Stimulated activated CD4-positive, alpha-beta T cell treated with anti-CD3 and anti-CD28 coated beads, TNF-alpha, amount 100 ng/mL, for 1 hour (primary cell): ENCODE measurements at places on chromosomes 3 and 15.

GRCh38 chr3:17151598-17152373 lies 267.0 kb downstream of the PLCL2 start:
- peak; percentile 41 for DNase-seq

GRCh38 chr15:22973286-22973685 lies 6.9 kb downstream of the CYFIP1 start:
- no peak for DNase-seq

DNA sequence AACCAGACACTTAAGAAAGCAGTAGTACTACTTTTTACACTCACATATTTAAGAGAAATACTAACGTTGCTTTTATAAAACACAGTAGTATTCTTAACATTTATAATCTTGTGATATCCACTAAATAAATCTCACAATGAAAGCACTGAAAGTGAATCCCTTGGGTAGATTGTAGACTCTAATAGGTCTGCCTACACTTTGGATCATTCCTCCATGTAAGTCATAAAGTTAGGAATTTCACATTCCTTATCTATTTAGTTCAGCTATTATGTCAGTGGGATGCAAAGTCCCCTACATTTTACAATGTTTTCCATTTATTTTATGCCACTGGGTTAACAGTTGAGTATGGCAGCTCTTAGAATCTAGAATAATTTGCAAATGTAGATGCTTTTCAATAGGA lies 330.7 kb downstream of the LSAMP start:
- no peak for DNase-seq

GRCh38 chr3:126342991-126343648 lies 14.1 kb downstream of the KLF15 start:
- no peak for DNase-seq

- DNase-seq = no peak
Measured at GRCh38 chr15:92809880-92810361, 90.2 kb upstream of the CHD2 start.

- no peak for DNase-seq
Measured at GRCh38 chr15:58454950-58455401, 23.2 kb downstream of the LIPC start.

GRCh38 chr3:142542054-142542453 lies 36.5 kb downstream of the ATR start:
- DNase-seq = no peak

DNA sequence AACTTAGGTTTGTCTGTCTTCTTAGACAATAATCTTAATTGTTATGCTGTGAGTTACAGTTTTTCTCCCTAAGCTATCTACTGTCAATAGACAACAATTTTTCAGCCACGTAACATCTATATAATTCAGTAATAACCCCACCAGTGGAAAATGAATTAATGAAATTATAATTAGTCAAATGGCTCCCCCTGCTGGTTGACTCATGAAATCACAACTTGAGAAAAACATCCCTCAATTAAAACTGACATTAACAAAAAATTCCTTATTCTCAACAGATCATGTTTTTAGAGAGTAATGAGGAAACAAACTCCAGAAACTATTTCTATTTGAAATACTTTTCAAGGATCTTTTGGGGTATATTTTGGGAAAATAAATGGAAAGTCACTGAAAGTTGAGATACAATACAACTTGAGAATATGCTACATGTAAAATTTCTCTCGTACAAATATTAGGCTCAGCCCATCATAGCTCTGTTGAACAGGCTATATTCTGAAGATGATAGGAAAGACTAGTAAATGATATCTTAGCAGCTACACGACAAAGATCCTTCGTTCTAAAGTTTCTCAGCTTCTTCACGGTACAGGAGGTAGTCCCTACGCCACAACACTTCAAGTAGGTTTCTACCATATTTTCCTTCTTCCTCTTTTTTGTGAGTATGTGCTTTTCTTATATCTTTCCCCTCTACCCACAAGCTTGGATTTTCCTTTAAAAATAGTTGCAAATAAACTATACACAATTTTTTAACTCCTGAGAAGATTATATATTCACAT lies 20.7 kb downstream of the PPP1R2 start:
- DNase-seq = no peak

GRCh38 chr3:10729439-10729838 lies 86.6 kb upstream of the SLC6A11 start:
- no peak for DNase-seq

DNA sequence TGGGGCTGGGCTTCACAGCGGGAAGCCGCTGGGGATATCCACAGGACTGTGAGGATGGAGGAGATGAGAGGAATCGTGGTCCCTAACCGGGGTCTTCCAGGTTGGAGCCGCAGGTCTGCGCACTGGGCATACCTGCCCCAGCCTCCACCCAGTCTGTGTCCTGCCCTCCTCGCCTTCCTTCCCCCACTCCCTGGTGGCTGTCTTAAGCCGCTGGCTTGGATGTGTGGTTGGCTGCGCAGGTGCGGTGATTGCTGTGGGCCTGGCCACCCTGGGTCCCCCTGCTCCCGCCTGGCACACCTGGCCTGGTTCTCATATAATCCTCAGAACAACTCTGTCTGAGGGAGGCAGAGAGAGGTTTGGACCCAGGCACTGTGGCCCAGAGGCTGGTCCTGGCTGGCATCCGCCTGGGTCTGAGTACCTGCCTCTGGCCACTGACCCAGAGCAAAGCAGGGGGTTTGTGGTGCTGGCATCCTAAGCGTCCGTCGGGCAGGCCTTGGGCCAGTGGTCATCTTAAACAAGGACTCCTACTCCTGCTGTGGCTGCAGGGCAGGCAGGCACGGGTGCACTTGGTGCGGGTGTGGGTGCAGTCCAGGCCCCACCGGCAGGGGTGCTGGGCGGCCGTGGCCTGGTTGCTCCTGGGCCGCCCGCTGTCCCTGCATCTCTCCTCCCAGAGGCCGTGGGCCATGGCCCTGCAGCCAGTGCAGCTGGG lies 18.7 kb downstream of the PLXNA1 start:
- DNase-seq = no peak

DNA sequence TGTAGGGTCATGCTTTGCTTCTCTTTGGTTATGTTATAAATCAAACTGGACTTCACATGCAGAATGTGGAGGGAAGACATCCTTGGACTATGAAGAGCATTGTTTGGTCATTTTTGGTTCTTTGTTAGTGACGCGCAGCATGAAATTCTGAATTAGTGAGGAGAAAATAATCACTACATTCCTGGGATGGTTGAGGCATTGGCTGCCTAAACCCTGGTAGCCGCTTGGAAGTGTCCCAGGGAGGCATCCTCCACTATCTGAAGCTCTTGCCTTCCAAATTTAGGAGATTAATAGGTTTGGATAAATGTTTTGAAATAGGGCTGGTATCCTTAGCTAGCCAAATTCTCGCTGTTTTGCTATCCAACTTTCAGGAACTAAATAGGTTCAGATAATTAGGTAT lies 96.2 kb downstream of the CLSTN2 start:
- DNase-seq = no peak

GRCh38 chr3:143147707-143148106 lies 28.1 kb downstream of the CHST2 start:
- no peak for DNase-seq

DNA sequence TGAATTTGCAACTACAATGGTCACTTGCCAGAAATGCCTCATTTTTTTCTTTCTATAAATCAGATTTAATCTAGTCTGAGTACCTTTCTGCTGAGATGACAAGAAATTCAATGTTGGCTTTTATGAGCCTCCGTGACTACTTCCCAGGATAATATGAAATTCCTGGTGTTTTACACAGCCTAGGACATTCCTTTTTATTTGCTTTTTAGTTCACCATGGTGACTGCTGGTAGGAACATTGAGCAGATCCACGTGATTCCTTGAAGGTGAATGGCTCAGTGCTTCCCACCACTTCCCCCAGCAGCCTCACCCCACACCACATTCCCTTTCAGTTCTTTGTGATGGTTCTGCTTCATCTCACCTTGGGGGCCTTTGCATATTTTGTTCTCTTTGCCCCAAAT lies 4.3 kb upstream of the NPTN start:
- no peak for DNase-seq
